NB4 (cell line): ENCODE measurements at places on chromosomes 11 and 22.

DNA sequence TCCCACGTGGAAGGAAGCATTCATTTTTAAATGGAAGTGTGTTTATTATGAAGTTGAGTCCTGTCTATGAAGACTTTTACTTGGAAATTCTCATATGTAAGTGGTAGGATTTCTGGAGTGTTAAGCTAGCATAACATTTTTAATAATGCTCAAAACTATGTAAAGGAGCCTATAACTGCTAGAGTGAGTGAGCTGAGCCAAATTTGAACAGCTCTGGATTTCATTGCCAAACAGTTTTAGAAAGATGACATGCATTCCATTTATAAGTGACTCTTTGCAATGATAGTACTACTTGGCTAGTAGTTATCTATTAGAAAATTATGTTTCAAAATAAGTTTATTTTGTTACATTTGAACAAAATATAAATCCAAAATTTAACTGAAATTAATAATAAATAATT, 721.2 kb downstream of the LUZP2 start:
- no peak for DNase-seq

GRCh38 chr11:66365166-66365565, 6.4 kb downstream of the SLC29A2 start:
- no peak for DNase-seq

GRCh38 chr11:65227879-65228278, 33.9 kb upstream of the POLA2 start:
- no peak for DNase-seq

DNA sequence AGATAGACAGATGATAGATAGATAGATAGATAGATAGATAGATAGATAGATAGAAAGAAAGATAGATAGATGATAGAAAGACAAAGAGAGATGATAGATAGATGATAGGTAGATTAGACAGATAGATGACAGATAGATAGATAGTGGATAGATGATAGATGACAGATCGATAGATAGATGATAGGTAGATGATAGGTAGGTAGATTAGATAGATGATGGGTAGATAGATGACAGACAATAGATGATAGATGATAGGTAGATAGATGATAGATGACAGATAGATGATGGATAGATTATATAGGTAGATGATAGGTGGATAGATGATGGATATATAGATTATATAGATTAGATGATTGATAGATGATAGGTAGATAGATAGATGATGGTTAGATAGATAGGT, 4.3 kb downstream of the LZTR1 start:
- no peak for DNase-seq

- DNase-seq, result peak; percentile 32
Observed at GRCh38 chr22:22235558-22235957, 9.0 kb upstream of the VPREB1 start.

DNA sequence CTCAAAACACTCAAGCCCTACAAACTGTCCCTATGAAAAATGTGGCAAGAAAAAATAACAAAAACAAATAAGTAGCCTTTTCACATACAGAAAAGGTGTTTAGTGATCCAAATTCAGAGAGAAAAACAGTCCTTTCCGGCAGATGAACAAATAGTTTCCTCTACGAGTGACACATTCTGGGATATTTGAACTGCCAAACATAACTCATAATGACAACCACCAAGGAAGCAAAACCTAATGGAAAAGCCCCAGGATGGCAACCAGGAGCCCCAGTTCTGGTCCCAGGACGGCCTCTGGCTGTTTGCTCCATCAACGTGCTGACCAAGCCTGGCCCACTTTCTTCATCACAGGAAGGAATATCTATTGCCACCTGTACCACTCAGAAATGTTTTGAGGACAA, 6.0 kb downstream of the PACSIN2 start:
- no peak for DNase-seq

DNA sequence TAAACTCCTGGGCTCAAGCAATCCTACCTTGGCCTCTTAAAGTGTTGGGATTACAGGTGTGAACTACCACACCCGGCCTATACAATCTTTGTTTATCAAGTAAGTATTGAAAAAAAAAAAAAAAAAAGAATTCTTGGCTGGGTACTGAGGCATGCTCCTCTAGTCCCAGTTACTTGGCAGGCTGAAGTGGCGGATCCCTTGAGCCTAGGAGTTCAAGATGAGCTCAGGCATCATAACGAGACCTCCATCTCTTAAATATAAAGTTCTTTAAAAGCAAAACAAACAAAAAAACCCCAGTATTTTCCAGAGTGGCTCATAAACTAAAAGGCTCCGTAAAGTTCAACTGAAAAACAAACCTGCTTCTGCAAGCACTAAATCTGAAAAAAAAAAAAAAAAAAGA, 50.3 kb upstream of the GAB2 start:
- DNase-seq, result no peak

DNA sequence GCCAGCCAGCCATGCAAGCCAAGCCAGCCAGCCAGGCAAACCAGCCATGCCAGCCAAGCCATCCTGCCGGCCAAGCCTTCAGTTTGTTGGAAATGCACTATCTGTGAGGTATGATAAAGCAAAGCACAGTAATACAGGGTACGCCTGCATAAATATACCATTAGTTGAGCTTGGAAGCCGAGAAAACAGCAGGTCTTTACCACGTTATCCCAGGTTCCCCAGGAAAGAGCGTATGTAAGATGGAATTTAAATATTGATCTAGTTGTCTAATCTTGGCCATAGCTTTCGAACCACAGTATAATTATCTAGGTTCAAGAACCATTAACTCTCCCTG, 24.2 kb downstream of the CCT8L2 start:
- DNase-seq, result no peak

DNA sequence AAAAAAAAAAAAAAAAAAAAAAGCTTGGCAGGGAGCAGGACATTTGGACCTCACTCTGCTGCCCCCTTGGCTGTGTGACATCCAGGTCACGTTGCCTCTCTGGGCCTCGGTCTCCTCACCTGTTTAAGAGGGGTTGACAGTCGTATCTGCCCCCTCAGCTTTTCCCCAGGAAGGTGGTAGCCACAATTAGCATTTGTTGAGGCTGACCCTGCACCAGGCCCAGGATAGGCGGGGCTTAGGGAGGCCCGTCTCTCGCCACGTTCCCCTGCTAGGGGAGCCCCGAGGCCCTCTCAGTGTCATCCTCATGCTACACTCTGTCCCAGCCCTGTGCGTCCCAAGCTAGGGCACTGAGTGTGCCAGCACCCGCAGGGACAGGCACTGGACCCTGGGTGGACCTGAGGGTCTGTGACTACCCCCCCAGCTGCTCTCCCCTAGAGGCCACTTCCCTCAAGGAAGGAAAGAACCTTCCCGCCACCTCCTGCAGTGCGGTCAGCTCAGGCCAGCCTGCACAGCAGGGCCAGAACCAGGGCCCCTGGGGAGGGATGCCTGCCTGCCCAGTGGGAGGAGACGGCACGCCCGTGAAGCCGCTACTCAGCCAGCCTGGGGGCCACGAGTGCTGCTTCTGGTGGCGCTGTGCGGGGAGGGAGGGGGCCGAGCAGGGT, 38.5 kb upstream of the PPARA start:
- DNase-seq, result peak; percentile 27

GRCh38 chr22:18000441-18001039, 23.8 kb downstream of the MICAL3 start:
- DNase-seq, result peak; percentile 25

- no peak for DNase-seq
Observed at GRCh38 chr11:7165911-7166310, 77.1 kb downstream of the RBMXL2 start.

GRCh38 chr22:23055449-23056179, 14.7 kb upstream of the GNAZ start:
- DNase-seq, result no peak

- no peak for DNase-seq
Observed at GRCh38 chr11:27678242-27678641, 22.0 kb downstream of the BDNF start.

GRCh38 chr22:40258501-40258915, 80.8 kb downstream of the TNRC6B start:
- DNase-seq, result no peak

GRCh38 chr11:47564933-47565339, 463 bp upstream of the PTPMT1 start:
- DNase-seq, result no peak

- DNase-seq, result no peak
Observed at GRCh38 chr22:47209547-47210023, 447.1 kb downstream of the TBC1D22A start.

DNA sequence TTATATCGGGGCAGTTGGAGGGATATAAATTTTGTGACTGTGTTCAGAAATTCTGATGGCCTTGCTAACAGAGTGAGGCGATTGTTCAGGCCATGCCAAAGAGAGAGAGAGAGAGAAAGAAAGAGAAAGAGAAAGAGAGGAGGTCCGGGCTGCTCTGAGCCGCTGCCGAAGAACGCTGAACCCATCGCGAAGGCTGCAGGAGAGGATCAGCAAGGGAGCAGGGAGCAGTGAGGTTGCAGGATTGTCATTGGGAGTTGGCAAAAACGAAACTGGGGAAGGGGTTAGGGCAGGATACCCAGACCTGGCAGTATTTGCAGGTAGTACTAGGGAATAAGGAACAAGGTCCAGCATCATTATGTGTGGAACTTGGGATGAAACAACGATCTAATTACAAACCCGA, 537.1 kb downstream of the INSC start:
- no peak for DNase-seq

DNA sequence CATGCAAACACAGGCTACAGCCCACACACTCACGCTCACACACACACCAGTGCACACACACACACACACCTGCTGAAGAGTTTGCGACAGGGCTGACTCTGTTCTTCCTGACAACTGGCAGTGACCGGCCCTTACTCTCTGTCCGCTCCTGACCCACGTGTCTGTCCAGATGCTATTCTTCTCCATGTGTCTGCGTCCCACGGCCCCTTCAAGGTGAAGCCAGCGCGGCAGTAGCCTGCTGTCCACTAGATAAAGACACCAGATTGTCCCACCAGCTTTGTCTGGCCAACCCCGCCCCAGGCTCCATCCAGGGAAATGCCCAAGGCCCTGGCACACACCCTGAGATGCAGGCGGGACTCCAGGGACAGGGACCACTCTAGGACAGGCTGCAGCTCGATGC, 713.9 kb downstream of the BRD1 start:
- no peak for DNase-seq

DNA sequence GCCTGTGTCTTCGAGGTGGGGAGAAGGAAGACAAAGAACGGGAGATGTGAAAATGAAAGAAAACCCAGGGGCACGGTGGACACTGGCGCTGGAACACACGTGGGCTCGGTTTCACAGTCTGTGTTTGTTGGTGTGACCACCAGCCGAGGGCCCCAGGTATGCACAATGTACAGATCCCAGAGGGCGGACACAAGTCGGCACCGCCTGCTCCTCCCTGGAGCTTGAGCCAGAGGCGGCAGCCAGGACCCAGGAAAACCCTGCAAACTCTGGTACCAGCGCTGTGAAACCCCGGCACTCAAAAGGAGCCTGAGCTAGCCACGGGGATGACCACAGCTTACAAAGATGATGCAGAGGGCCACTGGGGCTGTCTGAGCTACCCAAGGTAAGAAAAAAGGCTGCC, 105.0 kb downstream of the SHANK2 start:
- no peak for DNase-seq

DNA sequence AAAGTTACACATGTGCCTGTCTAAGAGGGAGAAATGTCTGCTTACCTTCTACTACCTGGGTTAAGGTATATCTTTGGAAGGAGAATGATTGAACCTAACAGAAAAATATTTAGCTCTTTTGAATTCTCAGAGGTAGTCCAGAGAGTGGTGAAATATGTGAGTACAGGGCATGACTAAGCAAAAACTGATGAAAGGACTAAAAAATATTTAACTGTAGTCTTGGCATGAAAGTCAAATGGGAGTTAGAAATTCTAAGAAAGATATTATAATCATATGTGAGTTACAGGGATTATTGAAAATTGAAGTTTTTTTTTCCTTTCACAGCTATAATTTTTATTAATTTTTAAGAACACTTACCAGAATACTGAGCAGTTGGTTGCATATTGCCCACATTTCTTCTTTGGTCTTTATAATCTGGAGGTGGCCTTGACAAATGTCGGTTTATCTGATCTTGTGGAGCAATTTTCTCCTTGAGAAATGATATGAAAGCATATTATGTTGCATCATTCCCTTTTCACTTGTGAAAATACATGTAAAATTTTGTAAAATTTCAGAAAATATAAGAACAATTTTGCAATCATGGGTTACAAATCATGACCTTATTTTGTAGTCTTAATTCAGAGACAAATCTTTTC, 61.4 kb upstream of the MTMR2 start:
- peak; percentile 46 for DNase-seq

DNA sequence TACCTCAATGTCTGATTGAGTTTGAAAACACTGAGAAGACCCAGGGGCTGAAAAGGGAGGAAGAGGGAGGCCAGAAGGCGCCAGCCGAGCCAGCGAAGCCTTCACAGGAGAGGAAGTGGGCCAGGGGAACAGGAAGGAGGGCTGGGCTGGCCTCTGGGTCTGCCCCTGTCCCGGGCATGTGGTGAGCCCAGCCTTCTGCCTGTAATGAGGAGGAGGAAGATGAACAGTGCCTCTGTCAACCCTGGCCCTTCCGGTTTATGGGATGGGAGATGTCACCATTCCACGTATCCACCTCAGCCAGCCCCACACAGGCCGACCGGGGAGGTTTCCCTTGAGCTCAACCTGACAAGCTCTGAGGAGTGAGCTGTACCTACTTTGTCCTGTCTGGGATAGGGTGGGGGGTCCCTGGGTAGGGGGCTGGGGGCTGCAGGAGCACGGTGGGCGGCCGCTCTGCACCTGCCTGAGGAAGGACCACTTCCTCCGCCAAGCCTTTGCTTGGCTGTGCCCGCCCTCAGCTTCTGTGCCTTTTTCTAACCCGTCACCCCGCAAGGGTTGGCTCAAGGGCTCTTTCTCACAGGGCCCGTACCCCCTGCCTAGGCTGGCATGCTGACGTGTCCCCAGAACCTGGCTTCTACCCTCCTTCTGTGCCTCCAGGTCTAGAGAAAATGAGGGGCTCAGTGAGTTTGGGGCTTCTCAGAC, 2.0 kb downstream of the PARVG start:
- DNase-seq, result peak; percentile 90

DNA sequence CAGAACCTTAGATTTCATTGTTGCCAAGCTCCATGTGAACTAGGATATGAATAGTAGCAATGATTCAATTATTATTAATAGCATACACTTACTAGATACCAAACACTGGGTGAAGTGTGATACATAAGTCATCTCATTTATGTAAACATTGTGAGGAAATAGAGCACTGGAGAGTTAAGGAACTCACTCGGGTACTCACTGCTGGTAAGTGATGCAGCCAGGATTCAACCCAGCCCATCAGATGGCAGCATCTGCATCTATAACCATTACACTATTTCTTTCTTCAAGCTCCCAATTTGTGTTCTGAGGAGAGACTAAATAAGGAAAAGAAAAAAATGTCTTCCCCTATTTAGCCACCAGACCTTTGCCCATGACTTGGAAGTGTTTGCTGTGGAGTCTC, 10.2 kb upstream of the ALG8 start:
- DNase-seq, result peak; percentile 48

DNA sequence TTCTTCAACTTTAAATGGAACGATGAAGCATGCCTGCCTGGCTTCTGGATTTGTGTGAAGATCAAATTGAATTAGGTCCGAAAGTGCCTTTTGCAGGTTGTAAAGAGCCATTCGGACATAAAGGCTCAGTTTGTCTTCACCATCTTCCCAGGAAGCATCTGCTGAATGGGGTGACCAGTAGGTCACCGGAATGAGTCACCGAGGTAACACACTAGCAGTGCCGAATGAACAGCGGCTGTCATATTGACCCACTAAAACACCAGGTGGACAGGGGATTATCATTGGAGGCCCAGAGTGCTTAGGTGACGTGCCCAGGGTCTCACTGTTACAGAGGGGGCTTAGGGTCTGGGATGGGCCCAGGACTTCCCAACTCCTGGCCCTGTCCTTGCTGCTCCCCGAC, 43.1 kb upstream of the MYH9 start:
- no peak for DNase-seq
